Cortex of kidney (tissue), 1 donor: ENCODE measurements at places on chromosomes 2 and 18.

DNA sequence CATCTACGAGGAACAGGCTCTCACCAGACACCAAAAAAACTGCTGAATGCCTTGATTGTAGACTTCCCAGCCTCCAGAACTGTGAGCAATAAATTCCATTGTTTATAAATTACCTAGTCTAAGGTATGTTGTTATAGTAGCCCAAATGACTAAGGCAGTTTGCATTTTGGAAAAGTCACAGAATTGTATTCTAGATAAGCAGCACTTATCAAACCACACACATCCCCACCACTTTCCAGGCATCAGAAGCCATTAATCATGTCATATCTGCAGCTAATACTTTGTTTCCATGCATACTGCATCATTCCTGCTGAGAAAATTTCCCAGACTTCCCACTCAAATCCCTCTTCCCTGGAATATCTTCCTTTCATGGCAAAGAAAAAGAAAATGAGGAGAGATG, 187.2 kb downstream of the INO80D start:
- DNase-seq = no peak

DNA sequence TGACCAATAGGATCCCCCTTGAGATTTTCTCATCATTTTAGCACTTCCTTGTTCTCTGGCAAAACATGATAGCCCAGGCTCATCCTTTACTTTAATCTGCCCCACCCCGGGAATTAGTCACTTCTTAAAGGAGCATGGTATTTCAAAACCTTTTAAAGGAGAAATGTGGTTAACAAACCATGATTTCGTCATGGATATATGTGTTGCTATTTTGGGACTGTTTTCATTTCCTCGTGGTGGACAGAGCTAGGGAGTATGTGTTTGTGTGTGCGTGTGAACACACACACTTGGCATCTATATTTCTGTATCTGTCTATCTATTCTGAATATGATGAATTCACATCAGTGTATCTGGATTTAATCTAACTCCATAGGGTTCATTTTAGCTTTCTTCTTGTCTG, 128.1 kb downstream of the BIRC6 start:
- DNase-seq = no peak

DNA sequence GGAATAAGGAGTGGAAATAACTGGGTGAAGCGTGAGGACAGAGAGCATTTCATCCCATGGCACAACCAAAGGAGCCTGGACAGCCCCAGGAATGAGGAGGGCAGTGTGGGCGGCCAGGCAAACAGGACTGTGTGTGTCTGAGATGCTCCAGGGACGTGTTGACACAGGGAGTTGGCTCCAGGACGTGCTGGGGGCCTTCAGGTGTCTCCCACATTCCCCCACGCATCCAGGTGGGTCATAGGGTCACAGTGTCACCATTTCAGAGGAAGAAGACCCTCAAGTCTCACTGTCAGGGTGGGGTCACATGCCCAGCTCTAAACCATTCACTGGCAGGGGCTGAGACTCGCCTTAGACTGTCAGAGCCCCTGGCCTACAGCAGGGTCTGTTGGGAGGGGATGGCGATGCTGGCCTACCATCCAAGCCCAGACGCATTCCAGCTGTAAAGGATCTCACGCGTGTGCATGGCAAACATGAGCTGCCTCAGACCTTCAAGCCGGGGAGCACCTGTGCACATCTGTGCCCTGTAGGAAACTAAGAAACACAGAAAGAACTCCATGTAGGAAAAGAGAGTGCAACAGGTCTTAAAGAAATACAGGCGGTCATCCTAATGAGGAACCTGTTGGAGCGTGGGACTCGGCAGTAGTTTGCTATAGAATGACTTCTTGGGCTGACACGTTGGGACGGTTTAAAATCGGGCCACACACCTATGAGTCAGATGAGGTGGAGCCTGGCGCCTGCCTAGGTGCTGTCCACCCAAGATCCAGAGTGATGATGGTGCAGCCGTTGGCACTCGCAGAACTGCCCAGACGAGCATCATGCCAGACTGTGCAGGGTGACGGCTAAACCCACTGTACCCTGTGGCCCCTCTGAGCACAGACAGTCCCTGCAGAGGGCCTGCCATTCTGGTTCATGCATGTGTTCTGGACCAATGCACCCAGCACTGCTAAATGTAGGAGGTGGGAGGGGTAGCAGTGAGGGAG, 17.3 kb downstream of the PARD6G start:
- DNase-seq = no peak

DNA sequence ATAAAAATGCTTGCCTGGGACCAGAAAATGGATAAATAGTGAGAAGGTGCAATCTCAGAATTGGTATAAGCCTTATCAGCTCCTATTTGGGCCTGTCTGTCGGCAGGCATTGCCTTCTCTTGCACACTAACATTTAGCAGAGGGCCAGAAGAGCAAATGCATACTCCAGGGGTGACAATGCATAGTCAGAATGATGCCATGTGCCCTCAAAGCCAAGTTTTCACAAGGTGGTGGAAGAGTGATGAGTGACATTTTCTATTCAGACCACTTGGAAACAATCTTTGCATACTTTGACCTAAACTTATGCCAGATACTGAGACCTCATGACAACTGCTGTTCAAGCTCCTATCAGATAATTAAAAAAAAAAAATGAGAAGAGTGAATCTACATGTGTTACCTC, 276.3 kb downstream of the SETBP1 start:
- DNase-seq = no peak

DNA sequence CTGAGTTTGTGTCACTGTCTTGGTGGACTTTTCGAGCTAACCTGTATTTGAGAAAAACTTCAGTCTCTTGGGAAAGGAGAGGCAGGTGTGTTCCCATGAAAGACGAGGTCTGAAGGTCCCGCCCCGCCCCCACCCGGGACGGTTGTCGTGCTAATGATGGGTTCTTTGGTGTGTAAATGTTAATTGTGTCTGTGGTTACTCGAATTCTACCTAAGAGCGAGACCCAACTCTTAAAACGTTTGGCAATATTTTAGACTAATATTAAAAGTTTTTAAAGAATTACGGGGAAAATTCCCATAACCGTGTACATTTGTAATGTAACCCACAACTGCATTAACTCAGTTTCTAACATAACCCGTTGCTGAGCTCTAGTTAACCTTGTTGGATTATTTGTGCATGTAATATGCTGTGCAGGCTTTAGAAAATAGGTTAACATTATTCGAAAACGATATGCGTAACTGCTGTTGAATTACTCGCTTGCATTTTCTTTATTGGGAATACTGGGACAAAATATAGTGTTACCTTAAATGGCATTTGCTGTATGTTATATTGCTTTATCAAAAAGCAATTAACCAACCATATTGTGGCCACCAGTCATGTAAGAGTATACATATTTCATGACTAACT, 833 bp downstream of the EPB41L5 start:
- no peak for DNase-seq

- DNase-seq = no peak
Measured at GRCh38 chr2:215003001-215003400, 135.4 kb downstream of the ABCA12 start.

DNA sequence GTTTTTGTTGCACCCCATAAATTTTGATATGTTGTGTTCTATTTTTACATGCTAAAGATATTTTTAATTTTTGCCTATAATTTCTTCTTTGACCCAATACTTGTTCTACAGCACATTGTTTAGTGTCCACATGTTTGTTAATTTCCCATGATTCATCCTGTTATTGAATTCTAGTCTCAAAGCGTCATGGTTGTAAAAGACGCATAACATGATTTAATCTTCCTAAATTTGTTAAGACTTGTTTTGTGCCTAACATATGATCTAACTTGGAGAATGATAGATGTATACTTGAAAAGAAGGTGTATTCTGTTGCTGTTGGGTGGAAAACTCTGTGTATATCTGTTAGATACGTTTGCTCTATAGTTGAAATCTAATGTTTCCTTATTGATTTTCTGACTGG, 27.1 kb upstream of the SULT1C3 start:
- DNase-seq = no peak
